Activated naive CD4-positive, alpha-beta T cell treated with anti-CD3 and anti-CD28 coated beads, Interleukin-2, amount 50 U/mL, for 72 hours (primary cell): ENCODE measurements at places on chromosomes 16 and 17.

GRCh38 chr16:82630219-82630618 is 3.5 kb downstream of the CDH13 start:
- DNase-seq: no peak

- DNase-seq: no peak
Observed at GRCh38 chr16:56683424-56684172, 1.3 kb downstream of the MT1X start.

DNA sequence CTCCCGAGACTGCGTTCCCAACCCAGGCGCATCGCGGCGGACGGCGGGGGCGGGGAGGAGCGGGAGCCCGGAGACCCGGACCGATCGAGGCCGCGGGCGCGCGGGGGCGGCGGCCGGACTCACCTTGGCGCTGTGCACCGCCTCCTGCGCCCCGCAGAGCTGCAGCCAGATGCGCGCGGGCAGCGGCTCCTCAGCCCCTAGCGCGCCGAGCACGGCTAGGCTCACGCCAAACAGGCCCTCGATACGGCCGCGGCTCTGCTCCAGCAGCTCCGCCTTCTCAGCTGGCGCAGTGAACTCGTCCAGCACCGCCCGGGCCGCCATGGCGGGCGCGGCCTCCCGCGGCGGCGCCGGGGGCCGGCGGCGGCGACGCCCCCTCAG is 339 bp downstream of the N4BP1 start:
- peak; percentile 77 for DNase-seq

GRCh38 chr17:81398832-81399411 is 3.7 kb downstream of the BAHCC1 start:
- no peak for DNase-seq

GRCh38 chr17:41393294-41393693 is 4.1 kb downstream of the KRT31 start:
- no peak for DNase-seq

DNA sequence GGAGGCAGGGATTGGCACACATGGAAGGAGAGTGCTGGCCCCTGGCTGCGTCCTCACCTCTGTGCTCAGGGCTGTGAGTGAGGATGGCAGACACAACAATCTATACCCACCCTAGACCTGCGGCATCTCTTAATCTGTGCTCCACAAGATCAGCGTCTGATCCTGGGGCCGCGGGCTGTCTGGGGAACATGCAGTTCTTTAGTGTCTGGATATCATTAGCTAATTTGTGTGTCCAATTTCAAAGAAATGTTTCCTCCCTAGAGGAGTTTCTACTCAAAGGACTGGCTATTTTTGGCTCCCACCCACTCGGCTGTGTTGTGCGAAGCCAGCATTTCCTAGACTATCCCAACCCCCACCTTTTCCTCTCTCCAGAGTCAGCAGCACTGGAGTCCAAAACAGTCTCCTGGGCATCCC is 93.8 kb downstream of the GRIN2A start:
- no peak for DNase-seq

- DNase-seq: no peak
Observed at GRCh38 chr17:77375108-77375916, 234.5 kb downstream of the SEC14L1 start.

GRCh38 chr16:24700549-24701392 is 28.7 kb upstream of the TNRC6A start:
- no peak for DNase-seq

DNA sequence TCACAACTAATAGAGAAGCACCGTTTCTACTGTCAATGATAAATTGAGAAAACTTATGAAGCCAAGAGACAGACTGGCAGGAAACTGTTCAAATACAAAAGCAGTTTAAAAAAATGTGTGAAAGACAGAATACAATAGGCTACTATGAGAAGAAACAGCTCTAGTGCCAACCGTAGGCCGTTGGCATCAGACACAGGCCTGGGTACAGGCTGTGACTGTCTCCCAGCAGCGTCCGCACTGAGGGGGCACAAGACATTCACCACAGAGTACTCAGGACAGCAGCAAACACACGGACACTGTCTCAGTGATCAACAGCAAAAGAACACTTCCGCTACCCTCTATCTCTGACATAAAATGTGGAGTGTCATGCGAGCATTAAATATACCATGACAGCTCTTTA is 7.8 kb upstream of the C1QBP start:
- DNase-seq: no peak

- DNase-seq: no peak
Observed at GRCh38 chr16:85753559-85753958, 2.7 kb upstream of the C16orf74 start.

DNA sequence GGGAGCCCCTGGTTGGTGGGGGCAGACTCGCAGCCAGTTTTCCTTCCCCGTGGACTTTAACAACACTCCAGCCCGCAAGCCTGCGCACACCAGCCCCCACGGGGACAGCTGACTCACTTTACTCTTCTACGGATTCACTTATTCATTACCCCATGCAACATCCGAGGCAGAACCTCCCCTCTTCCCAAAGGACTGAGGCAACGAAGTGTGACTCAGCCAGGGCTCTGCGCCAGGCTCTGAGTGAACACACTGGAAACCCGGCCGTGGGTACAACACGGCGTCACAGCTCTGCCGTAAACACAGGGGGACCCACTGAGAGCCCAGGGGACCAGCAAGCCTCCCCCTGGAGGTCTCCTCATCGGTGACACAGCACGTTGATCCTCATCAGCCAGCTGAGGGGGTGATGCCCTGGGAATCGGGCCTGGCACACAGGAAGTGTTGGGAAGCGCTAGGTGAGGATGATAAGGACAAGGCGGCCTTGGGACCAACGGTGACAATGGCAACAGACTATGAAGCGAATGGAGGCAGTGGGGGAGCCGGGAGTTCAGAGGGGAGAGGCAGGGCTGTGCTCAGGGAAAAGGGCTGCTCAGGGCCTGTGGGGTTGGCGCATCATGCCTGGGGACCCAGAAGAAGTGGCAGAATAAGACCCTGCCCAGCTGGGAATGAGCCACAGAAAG is 14.6 kb downstream of the COTL1 start:
- DNase-seq: no peak

GRCh38 chr17:16446338-16446983 is 31.1 kb downstream of the TRPV2 start:
- DNase-seq: no peak

DNA sequence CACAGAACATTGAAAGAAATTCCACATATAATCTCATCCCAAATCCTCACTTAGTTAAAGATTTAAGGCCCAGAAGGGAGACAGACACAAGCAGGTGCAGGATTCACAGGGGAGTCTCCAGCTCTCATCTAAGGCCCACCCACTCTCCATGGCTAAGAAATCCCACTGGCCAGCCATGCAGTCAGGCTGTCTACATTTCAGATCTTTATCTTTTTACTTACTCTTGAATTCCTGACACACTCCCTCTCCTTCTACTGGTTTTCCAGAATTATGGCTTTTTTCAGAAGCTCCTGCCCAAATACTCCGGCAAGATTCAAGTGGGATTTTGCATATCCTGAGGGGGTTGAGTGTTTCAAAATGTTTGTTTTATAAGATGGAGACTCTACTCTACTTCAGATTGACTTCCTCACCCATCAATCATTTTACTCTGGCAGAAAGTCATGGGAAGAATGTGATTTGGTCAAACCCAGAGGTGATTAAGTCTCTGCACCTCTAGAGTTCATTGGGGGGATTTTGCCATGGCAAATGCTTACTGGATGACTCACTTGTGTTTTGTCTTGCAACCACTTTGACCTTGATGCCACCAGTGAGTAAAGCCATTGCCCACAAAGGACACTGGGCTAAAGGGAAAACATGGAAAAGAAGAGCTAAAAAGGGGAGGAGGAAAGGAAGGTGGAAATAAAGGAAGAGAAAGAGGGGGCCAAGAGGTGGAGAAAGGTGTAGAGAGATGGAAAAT is 688.8 kb upstream of the SALL1 start:
- no peak for DNase-seq

DNA sequence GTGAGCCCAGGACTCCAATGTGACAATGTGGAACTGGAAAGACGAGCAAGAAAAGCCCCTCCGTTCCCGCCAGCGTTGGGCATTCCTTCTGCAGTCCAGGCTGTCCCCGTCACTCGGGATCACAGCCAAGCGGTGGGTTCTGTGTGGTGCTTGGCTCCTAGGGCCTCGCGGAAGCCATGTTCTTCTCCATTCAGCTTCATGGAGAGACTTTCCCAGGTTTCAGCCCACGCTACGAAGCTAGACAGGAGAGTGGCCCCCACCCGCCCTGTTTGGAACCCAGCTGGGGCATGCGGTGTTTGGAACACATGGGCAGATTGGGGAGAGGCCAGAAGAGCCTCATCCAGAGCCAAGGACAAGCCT is 5.8 kb downstream of the LMF1 start:
- no peak for DNase-seq

DNA sequence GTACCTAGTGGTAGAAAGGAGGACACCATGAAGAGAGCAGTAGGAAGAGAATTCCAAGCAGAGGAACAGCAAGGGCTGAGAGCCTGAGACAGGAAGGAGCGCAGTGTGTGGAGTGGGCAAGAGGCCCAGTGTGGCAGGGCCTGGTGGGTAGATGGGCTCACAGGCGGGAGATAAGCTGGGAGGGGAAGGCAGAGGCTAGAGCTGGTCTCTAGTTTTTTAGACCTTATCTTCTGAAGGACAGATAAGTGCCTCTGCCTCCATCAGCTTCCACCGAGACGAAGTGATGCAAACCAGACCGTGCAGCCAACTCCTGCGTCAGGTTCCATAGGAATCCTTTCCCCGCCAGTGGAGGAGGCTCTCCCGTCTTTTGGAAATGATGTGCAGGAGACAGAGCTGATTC is 33.6 kb downstream of the CDH1 start:
- DNase-seq: no peak

DNA sequence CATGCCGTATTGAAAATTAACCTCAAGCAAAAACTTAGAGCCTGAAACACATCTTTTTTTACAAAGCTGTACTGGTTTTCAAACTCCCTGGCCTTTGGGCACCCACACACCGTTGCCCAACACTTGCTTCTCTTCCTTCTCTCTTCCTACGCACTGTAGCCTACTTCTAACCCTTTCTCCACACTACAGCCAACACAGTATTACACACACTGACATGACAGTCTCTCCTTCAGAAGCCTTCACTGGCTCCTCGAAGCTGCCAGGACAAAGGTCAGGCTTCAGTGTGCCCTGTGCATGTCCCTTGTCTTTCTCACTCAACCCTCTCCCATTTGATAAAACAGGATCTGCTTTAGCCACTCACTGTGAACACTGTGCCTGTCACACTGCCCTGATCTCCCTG is 8.0 kb downstream of the FANCA start:
- no peak for DNase-seq

- DNase-seq: no peak
Observed at GRCh38 chr16:38941-39892, 14.2 kb downstream of the POLR3K start.

- DNase-seq: no peak
Observed at GRCh38 chr16:82499302-82499701, 127.5 kb upstream of the CDH13 start.

- no peak for DNase-seq
Observed at GRCh38 chr17:82108038-82108437, 10.0 kb upstream of the FASN start.

GRCh38 chr17:80612997-80613731 is 68.5 kb downstream of the RPTOR start:
- DNase-seq: no peak

- no peak for DNase-seq
Observed at GRCh38 chr16:17392857-17393692, 77.7 kb downstream of the XYLT1 start.

DNA sequence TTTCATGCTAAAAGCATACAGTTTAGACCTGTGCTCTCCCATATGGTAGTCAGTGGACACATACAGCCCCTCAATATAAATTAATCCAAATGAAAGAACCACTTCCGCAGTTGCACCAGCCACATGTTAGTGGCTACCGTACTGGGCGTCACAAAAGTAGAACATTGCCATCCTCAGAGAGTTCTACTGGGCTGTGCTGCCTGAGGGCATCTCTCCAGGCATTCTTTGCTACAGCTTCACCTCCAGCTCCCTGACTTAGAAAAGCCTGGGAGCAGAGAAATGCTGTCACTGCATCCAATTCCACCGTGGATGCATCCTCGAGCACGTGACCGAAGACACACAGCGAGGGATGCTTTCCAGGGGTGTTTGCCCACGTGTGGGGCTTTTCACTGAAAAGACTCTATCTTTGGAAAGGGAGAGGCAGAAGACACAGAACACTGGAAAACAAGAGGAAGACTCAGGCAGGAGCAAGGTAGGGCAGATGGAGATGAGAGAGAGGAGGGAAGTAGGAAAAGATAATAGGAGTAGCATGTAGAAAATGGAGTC is 86.4 kb downstream of the GAS7 start:
- DNase-seq: no peak

DNA sequence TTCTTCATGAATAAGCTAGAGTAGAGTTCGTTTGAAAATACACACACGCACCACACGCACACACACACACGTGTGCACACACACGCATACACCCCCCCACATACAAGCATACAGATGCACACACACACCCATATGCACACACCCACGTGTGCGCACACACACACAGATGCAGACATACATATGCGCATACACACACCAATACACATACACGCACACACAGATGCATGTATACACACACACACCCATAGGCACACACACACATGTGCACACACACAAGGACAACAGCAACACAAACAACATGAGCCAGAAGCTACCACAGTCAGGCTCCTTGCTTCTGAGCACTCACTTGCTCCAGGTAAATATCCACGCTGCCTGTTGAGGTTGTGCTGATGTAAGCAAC is 5.1 kb downstream of the IFT140 start:
- no peak for DNase-seq

- DNase-seq: no peak
Observed at GRCh38 chr16:3797904-3798811, 80.8 kb upstream of the TRAP1 start.

DNA sequence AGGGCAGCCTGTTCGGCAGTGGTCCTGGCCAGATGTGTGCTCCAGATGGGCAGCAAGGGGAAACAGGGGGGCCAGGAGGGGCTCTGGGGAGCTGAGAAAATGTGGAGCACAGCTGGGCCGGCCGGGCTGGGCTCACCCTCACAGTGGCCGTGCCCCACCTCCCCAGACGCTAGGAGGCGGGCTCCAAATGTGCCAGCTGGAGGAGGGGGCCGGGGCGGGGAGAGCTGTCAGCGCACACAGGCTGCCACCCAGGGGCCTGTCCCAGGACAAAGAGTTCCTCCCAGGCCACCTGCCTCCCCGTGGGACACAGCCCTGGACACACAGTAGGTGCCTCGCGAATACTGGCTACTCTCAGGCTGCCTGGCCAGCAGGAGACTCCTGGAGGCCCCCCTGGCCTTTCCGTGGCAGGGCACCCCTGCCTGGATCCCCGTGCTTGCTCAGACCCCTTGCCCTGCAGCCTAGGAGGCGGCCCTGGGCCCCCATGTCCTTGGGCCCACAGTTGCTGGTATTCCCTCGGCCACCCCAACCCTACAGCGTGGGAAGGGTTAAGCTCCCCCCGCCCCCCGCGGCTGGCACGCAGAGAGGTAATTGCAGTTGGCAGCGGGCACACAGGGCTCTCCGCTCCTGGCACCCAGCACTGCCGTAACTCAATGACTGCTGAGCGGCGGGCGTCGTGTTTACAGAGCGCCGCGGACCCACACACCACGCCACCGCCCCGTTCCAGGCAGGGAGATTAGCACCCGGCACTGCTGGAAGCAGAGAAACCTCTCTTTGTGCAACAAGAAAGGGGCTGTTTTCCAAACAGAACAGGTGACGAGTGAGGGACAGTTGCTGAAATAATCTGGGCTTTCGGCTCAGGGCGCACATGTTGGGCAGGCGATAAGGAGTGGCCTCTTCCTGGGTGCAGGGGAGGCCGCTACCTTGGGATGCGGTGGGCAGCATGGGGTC is 32.2 kb downstream of the BAHCC1 start:
- no peak for DNase-seq

- DNase-seq: no peak
Observed at GRCh38 chr17:50060951-50061712, 5.2 kb downstream of the ITGA3 start.

- no peak for DNase-seq
Observed at GRCh38 chr16:56988161-56988947, 1.0 kb upstream of the NLRC5 start.
